ENCODE measurements at places on chromosomes 1 and 21.

DNA sequence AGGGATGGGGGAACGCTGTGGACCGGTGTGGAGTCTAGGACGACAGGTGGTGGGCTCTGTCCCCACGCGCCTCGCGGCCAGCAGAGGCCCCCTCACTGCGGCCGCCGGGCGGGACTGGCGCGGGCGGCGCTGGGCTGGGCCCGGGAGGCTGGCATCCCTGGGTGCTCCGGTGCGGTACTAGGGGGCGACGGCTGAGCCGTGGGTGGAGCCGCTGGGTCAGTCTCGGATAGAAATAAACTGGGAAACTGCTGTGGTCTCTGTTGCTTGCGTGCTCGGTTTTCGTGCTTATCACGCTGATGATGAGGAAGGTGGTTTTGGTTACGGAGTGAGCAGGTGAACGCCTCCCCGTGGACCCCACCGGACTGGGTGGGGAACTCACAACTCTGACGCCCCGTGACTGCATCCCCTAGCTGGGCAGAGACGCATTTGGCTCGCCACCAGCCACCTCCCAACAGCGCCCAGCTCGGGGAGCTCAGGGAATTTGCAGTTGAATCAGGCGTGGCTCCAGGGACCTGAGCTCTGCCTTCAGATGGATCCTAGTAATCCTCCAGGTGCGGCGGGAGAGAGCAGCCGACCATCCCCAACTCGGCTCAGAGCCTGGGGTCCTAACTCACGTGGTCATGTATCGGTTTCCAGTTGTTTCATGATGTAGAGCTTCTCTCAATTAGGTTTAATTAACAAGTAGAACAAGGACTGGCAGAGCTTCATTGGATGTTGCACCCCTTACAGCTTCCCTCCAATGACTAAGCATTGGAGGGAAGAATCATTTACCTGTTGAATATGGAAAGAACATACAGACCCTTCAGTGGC lies 32.1 kb downstream of the HSD17B7 start:
- no peak for DNase-seq

- no peak for DNase-seq
Observed at GRCh38 chr21:40809673-40810197, 37.2 kb downstream of the DSCAM start.

DNA sequence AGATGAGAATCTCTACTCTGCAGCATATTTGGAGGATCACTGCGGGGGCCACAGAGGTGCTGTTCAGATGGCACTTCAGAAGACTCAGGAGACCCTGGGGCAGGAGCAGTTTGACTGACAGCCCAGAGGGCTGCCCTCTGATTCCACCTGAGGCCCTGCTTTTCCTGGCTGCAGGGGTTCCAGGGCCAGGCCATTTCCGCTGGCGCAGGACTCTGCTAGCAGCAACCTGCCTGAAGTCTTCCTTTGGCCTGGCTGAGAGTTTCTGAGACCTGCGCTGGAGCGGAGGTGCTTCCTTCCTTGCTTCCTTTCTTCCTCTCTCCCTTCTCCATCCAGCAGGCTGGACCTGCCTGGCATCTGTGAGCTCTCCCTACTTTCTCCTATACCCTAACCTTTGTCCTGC lies 11.8 kb downstream of the PCSK9 start:
- DNase-seq, result no peak

- DNase-seq, result no peak
Observed at GRCh38 chr1:59282951-59283350, 13.9 kb upstream of the FGGY start.

DNA sequence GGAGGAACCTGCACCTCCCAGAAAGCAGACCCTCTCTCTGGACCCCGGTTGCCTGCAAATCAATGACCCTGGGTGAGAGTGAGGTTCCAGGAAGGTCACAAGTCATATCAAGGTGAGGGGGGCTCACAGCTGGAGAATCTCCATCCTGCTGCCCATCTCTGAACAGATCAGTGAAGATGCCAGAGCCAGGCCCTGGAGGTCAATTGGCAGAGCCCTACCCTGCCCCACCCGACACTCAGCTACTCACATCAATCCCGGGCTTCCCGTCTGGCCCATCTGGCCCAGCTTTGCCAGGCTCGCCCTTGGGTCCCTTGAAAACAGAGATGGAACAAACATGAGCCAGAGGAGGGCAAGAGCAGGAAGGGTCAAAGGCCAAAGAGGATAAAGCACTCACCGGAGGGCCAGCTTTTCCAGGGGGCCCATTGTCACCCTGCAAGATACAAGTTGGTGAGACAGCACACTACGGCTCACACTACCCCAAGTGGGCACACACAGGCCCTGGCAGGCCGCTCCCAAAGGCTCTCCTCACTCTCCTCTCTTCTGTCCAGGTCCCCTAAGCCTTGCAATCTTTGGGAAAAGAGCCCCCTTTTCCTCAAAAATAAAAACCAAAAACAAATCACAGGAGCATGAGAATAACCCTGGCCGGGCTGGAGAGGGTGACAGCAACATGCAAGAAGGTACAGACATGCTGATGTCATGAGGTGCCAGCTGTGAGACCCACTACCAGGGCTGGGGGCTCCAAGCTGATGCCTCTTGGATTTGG lies 2.9 kb downstream of the COL9A2 start:
- DNase-seq, result no peak

- DNase-seq, result no peak
Observed at GRCh38 chr1:53091841-53092645, 30.0 kb downstream of the PODN start.

GRCh38 chr1:19770436-19771190 lies 29.1 kb downstream of the TMCO4 start:
- DNase-seq, result no peak

DNA sequence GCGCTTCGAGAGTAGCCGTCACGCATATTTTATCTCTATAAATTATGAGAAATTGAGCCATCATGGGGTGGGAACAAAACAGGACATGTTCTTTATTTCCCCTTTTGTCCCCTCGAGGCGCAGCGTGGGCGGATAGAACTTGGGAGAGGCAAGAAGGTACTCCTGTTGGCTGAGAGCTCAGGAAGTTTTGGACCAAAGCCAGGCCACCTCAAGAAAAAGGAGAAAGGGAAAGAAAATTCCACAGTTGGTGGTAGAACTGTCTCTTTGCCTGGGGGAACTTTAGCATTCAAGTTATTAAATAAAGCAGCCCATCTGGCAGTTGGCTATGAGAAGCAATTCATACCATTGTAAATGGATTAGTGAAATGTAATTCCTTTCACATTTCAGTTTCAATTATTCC lies 76.4 kb upstream of the DSCAM start:
- DNase-seq, result no peak

Measured in hematopoietic multipotent progenitor cell treated with erythropoietin and hydrocortisone succinate and interleukin-3 and kit ligand, for 17 days (in vitro differentiated cells).